ENCODE measurements at places on chromosomes 12 and 14. TPM values are rescaled to one million over a fixed set of nuclear protein-coding genes. Genes with fewer than 3 reads are reported as not detected.

- no peak for DNase-seq
These were observed 60.1 kb downstream of the TAOK3 start for GRCh38 chr12:118312578-118312977.

Gene SLC6A13
- 1.8 TPM for total RNA-seq

DNA sequence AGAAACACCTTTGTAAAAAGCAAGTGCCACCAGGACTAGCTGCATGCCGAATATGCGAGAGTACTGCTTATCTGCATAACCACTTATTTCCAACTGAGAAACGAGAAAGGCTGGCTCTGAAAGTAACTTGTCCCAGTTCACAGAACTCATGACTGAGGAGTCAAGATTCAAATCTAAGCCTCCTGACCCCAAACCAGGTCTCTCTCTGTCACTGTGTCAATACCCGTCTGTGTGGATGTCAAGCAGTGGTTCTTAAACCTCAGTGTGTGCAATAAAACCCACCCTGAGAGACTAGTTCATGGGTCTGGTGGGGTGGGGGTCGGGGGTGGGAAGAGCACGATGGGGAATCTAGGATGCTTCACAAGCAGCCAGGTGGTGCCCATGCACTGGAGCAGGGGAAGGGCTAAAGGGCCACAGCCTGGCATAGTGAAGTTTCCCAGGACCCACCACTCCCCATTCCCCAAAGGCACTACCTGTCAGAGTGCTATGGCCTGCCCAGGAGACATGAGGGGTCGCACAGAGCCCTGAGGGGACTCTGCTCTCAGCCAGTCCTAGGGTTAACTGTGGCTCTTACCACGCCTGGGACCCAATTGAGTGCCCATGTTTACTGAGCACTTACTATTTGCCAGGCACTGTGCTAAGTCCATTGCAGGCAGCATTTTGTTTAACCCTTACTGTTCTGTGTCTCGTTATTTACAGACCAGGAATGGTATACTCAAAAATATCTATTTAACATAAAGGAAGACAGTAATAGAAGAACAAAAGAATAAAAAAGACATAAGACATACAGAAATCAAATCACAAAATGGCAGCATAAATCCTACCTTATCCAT lies 33.4 kb upstream of the PNMA1 start:
- no peak for DNase-seq

- no peak for DNase-seq
These were observed 107.3 kb downstream of the PPP2R5E start for GRCh38 chr14:63435838-63436237.

- no peak for DNase-seq
These were observed 197.8 kb downstream of the PPM1H start for GRCh38 chr12:62737188-62737587.

DNA sequence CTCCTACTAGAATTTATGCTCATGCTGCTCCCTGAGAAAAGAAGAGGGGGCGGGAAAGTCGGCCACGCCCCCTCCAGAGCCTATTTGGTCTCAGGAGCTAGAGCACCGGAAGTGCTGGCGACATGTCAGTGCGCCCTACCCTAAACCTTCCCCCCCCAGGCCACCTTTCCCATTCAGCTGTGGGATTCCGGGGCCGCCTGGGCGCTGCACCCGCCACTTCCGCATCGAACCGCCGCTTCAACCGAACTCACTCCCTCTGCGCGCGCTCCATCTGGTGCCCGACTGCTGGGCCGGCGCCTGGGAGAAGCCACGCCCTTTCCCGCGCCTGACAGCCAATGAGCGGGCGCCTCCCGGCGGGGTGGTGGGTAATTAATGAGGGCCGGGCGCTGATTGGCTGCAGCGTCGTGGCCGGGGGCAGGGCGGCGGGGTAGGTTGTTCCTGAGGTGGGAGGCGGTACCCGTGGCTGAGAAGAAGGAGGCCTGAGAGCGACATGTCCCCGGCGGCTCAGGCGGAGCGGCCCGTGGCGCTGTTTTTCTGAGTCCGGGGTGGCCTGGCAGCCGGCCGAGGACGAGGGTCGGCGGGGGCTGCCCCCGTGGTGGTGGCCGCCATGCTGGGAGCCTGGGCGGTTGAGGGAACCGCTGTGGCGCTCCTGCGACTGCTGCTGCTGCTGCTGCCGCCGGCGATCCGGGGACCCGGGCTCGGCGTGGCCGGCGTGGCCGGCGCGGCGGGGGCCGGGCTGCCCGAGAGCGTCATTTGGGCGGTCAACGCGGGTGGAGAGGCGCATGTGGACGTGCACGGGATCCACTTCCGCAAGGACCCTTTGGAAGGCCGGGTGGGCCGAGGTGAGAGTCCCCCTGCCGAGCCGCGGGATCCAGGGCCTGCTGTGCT lies at the start of gene MLEC:
TSS of gene MLEC (plus strand) at position 460 of the 888 bp plus-strand sequence. CDS start at position 608, 148 bp downstream.
- DNase-seq: peak; percentile 99

DNA sequence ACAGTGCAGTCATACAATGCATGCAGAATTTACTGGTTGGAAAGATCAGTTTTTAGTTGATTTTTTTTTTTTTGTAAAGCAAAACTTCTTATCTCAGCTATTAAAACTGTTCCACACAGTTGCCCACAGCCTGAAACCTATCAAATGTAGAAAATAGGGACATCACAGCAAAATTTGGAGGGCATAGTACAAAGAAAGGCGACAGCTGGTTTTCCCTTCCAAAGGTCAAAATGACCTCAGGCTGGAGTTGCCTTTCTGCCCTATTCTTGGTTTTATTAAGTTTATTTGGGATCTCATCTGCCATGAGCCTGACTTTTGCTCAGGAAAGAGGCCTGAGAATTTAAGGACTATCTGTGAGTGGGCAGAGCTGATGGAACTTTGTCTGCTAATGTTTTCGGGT lies 28.5 kb downstream of the NOPCHAP1 start:
- no peak for DNase-seq

Data from T-cell (primary cell).